ENCODE measurements at places on chromosomes 7 and 10. TPM values are rescaled to one million over a fixed set of nuclear protein-coding genes. Genes with fewer than 3 reads are reported as not detected.

The TRPV6 gene
- total RNA-seq = 0.24 TPM

The CPN1 gene
- not detected for total RNA-seq

The TSPAN15 gene
- 7.3 TPM for total RNA-seq

The SLC18A3 gene
- total RNA-seq = not detected

The CALHM2 gene
- 11.0 TPM for total RNA-seq

The STRIP2 gene
- 16.9 TPM for total RNA-seq

The NPY4R2 gene
- total RNA-seq = not detected

All from foreskin keratinocyte (primary cell).